ENCODE measurements at places on chromosomes 12 and 14.
A peak's percentile ranks its signal among the peaks of the same experiment; 100 is the strongest.

DNA sequence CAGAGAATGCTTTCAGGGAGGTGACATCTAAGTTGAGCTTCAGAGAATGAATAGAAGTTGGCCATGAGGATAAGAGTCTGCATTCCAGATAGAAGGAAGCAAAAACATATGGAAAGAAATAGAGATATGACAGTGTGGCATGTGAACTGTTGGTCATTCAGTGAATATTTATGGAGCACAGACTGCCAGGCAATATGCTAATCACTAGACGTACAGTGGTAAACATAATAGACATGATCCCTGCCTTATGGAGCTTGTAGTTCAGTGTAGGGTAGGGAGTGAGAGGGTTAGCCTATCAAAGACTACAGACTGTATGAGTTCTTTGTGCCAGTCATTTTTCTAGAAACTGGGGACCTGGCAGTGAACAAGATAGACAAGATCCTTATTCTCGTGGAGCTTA lies 53.9 kb downstream of the VEZT start:
- no peak for DNase-seq

- DNase-seq, result no peak
Measured at GRCh38 chr14:89899917-89900663, 54.4 kb downstream of the EFCAB11 start.

- DNase-seq, result no peak
Measured at GRCh38 chr12:95435355-95435754, 38.6 kb upstream of the METAP2 start.

DNA sequence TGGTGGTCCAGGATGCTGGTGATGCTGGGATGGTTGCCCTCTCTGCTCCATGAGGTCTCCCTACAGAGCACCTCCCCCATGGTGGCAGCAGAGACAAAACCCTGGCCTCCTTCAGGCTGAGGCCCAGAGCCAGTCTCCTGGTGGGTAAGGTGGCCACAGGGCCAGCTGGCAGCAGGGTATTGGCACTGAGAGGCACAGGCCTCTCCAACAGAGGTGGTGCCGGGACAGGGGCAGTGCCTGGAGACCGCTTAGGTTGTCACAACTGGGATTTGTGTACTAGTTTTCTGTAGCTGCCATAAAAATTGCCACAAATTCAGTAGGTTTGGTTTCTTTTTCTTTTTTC lies 6.1 kb upstream of the MTA1 start:
- no peak for DNase-seq

DNA sequence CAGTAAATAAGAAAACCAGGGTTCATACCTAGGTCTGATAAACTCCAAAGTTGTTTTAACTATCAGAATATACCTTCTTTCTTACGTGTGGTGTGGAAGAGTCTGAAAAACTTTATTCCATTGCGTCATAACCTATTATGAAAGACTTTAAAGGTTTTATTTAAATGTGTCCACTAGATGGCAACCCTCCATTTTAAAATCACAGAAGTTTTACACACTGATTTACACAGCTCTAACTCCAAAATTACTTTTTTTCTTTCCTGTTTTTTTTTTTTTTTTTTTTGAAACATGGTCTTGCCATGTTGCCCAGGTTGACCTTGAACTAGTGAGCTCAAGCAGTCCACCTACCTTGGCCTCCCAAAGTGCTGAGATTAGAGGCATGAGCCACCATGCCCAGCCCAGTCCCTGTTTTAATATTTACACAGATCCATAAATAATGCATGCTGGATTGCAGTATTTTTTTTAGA lies 17.3 kb upstream of the TMPRSS12 start:
- peak; percentile 26 for DNase-seq

- no peak for DNase-seq
Measured at GRCh38 chr14:79134361-79134760, 964.2 kb downstream of the NRXN3 start.

DNA sequence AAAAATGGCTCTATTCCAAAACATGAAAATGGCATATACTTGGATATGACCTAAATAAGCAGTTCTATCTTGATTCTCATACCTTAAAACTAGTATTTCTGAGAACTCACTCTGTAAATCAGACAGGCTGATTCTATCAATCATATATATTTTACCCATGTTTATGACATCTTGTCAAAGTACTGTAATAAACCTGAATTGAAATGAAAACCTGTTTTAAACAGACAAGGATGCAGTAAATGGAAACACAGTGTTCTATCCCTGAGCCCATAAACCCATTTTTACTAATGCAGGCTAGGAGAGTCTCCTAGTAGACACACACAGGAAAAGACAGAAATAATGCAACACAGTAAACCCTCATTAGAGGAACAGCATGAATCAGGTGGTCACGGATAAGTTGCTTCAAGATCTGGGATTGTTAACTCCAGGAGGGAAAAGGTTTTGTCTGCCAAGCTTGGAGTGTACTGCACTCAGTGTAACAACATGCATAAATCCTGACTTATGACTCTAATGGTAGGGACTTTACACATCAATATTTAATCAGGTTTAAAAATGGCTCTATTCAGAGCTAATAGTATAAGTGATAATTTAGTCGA lies 93.6 kb upstream of the CPNE8 start:
- no peak for DNase-seq

DNA sequence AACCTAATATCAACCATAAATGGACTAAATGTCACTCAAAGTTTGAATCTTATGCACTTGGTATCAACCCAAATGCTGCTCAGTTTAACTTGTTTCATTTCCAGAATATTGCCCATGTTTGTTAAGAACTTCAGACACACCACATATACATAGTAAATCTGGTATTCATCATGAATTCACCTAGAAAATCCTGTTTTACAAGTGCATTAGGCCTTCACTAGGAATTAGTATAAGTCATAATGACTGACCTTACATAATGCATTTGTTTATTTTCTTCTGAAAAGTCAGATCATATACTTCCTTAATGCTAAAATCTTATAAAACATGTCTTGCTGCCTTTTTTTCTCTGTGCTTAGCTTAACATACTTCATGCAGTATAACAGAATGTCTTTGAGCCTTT lies 66.1 kb downstream of the ABCD2 start:
- DNase-seq, result no peak

DNA sequence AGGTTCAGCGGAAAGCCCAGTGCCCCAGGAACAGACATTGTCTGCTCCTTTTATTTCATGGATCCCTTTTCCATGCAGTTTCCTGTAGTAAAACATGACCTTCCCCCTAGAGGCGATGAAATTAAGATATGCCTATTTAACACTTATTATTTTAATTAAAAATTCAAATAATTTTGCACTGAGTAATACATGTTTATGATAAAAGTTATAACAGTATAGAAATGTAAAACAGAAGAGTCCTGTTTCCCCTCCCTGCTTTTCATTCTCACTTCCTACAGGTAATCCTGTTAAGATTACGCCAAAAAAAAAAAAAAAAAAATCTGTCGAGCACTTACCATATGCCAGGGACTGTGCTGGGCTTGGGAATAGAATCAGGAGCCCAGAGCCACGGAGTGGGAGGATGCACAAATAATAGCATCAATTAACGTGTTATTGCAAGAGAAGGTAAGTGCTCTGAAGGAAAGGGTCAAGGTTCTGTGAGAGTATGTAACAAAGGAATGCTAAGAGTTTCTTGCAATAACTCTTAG lies 830 bp upstream of the LPCAT3 start:
- DNase-seq, result no peak

DNA sequence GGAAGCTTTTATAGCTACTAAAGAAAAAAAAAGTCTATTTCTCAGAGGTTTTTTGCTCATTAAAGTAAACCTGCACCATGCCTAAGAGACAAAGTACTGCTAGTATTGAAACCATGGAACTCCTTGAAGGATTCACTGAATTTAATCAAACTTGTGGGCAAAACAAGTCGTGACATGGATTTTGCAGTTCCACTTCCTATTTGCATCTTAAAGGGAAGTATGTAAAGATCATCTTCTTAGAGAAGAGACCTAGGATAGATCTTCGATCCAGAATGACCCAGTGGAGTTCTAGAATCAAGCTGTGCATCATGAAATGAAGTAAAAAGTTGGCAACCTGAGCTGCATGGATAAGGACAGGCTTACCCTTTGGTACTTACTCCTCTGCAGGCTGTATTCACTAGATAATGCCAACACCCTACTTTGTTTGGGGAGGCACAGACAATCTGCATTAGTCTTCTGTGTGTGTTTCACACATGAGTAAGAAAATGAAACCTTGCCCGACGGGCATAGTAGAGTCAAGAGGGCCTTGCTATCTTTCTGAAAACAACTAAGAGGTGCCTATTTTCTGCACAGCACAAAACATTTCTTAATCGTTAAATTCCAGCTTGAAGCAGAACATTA lies 1.9 kb downstream of the GNG2 start:
- DNase-seq, result no peak

DNA sequence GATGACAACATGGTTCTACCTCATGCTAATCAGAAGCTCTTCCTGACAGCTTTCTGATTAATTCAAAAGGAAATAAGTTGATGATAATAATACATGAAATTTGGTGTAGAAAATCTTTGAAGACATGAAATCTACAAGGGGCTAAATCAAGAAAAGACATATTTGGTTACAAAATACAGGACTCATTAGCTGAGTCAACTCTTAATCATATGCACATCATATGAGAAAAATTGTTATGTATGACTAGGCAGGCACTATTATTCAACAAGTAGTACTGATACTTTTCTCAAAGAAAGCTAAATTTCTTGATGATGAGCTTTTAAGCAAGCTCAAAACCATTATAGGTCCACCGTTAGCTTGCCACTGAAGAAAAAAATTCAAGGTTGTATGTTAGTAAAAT lies 7.1 kb downstream of the ABCC9 start:
- DNase-seq, result no peak

DNA sequence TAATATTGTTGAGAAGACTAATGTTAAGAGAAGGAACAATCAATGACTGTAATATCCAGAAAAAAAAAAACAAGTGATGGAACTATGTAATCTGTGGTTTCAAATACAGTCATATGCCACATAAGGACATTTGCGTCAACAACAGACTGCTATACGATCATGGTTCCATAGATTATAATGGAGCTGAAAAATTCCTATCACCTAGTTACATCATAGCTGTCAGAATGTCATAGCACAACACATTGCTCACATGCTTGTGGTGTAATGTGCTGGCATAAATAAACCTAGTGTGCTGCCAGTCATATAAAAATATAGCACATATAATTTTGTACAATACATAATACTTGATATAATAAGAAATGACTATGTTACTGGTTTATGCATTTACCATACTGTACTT lies 653.5 kb downstream of the TRHDE start:
- no peak for DNase-seq

DNA sequence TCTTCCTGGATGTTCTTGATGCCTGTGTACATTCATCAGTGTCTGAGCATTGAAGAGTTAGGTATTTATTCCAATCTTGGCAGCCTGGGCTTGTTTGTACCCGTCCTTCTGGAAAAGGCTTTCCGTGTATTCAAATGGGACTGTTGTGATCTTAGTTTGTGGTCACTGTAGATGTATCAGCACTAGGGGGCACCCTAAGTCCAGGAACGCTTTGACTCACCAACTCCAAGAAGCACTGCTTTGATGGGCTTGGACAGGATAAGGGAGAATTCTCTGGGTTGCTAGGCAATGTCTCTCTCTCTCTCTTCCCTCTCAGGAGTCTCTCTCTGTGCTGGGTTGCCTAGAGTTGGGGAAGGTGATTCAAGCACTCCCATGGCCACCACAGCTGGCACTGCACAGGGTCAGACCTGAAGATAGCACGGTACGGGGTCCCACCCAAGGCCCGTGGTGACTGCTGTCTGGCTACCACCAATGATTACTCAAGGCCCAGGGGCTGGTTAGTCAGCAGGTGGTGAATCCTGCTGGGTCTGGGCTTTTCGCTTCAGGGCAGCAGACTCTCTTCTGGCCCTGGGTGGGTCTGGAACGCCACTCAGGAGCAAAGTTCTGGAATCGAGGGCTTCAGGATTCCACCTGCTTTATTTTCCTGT lies 211.1 kb upstream of the RGS6 start:
- DNase-seq, result no peak

GRCh38 chr12:103632554-103633216 lies 45.6 kb downstream of the STAB2 start:
- no peak for DNase-seq

DNA sequence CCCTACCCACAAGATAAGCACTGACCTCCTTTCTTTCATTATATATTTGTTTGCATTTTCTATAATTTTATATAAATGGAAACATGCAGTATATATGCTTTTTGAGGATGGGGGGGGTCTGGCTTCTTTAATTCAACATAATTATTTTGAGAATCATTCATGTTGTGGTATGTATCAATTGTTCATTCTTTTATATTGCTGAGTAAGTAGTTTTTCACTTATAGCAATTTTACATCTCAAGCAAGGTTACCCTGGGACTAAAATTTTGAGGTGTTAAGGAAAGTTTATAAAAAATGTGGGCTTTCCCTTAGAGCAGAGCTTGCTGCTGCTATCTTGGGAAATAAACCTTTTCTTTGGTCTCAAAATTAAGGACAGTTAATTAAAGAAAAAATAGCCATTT lies 89.9 kb upstream of the EGLN3 start:
- no peak for DNase-seq

DNA sequence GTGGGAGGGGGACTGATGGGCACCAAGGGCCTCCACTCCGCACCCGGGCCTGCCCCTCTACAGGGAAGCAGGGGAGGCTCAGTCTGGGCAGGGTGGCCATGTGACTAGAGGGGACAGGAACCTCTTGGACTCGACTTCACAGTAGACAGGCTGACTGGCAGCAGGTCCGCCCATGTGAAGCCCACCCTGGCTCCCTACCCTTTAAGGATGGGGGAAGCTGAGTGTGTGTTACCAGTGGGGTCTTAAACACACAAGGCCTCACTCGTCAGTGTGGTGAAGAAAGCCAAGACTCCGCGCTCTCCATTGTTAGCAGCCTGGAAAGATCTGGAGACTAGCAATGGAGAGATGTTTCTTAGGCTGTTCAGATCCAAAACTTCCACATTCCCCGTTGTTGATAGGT lies 52.4 kb downstream of the ANAPC7 start:
- no peak for DNase-seq

DNA sequence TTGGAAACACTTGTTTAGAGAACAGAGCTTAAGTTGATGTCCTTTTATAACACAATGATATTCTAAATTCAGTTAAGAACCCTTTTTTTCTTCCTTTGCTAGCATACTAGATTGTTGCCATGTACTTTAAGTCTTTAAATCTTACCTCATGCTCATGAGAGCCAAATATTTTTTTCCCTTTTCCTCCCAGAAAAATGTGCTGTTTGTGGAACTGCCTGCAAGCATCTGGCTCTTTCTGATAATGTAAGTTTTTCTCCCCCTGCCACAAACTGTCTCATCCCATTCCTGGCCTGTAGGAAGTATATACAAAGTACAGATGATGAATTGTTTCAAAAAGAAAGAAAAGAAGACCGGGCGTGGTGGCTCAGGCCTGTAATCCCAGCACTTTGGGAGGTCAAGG lies 5.3 kb downstream of the RNF212B start:
- no peak for DNase-seq

DNA sequence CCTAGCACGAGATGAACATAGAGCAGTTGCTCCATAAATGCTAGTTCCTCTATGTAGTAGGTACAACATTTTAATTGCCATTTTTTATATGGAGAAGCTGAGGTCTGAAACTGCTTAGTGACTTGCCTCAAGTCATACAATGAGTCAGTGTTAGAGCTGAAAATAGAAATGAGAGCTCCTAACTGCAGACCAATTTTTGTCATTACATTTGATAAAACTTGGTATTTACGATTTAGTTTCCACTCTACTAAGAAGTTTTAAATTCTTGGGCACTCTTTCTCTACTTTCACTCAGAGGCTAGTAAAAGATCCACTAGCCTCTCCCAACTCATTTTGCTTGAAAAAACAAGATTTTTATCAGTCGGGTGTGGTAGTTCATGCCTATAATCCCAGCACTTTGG lies 8.1 kb upstream of the TMED10 start:
- no peak for DNase-seq
